T-helper 1 cell treated with Interleukin-12 subunit alpha and Interleukin-12 subunit beta and Interleukin-4 antibody, amounts not matched to agents 30 ng/mL and 1 ng/mL, for 36 hours (primary cell): ENCODE measurements at places on chromosomes 6 and 20. TPM values are rescaled to one million over a fixed set of nuclear protein-coding genes. Genes with fewer than 3 reads are reported as not detected.

Gene IYD
- total RNA-seq, result not detected in 2 replicates

Gene PSORS1C2
- total RNA-seq, result not detected in 2 replicates

Gene MRAP2
- 0.12 TPM in 1 of 2 replicates, not detected in the other for total RNA-seq

Gene IGF2R
- total RNA-seq, result 93.0 and 95.3 TPM in 2 replicates

Gene BACH2
- total RNA-seq, result 21.5 and 25.5 TPM in 2 replicates

Gene LHFPL5
- not detected in 2 replicates for total RNA-seq

Gene ZNF311
- 0.44 and 0.66 TPM in 2 replicates for total RNA-seq

Gene PTK6
- total RNA-seq, result 1.2 TPM in 2 replicates

Gene SAPCD1
- total RNA-seq, result 12.2 and 12.8 TPM in 2 replicates
